GM04504 (cell line): ENCODE measurements at places on chromosomes 16 and 17.

GRCh38 chr16:17313085-17313611 lies 157.6 kb downstream of the XYLT1 start:
- no peak for DNase-seq

- peak; percentile 48 for DNase-seq
These were observed 175.2 kb upstream of the SALL1 start for GRCh38 chr16:51326131-51326856.

DNA sequence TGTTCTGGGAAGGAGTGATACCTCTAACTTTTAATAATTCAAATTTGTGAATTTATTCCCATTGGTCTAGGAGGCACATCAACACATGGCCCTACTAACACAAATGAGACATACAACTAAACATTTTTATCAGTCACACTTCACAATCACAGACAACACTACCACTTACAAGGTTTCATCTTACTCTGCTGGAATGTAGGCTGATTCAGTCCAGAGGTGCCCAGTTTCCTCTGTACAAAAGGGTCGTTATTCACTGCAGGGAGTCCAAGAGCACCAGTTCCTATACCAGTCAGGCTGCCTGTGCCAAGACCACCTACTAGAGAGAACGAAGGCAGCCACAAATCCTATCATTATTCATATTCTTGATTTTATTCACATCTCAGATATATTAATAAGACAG lies 41.4 kb downstream of the SETD6 start:
- DNase-seq, result no peak

DNA sequence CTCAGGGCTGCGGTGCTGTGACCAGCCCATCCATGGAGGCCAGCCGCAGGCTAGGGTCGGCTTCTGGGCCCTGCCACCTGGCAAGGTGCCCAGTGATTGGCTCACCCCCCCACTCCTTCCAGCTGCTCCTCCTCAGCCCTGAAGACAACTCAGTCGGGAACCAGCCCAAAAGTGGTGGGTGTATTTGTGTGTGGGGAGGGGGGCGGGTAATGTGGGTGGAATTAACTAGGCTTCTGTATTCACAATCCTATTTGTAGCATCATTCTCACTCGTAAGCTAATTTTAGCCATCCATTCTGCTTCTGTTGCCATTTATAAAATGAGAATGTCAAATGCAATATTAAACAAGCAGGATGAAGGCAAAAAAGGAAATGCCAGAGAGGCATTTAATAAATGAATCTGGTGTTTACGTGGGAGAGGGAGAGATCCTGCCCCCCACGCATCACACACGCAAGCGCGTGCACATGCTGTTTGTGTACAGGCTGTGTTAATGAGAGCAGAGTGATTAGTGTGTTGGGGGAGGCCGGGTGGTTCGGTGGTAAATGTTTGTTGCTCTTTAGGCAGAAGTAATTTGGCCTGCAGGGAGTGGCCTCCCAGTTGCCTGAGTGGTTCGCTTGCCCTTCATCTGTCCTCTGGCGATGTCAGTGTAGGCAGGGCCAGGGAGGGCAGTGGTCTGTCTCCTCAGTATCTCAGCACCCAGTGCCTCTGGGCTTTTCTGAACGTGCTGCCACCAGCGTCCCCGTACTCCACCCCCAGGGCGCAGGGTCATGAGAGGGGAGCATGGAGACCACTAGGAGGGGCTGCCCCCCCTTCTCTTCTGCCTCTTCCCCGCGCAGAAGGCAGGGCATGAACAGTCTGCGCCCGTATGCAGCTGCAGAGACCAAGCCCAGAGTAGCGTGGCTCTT lies 140.1 kb downstream of the CCDC182 start:
- no peak for DNase-seq

- no peak for DNase-seq
These were observed 518.2 kb upstream of the GOT2 start for GRCh38 chr16:59252317-59252716.

- no peak for DNase-seq
These were observed 13.1 kb downstream of the SOST start for GRCh38 chr17:43745541-43745940.

DNA sequence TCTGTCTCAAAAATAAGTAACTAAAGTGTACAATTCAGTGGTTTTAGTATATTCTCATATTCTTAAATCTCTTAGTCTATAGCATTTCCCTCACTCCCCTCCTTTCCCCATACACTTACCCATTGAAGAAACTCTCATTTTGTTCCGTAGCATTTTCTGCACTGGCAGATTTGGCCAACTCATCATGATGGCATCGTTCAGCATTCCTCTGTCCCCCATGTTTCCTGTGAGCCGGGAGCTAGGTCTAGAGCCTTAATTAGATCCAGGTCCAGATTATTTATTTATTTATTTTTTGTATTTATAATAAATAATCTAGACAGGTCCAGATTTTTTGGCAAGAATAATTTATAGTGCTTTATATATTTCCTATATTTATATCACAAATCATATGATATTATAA lies 31.0 kb downstream of the HEATR3 start:
- peak; percentile 60 for DNase-seq

DNA sequence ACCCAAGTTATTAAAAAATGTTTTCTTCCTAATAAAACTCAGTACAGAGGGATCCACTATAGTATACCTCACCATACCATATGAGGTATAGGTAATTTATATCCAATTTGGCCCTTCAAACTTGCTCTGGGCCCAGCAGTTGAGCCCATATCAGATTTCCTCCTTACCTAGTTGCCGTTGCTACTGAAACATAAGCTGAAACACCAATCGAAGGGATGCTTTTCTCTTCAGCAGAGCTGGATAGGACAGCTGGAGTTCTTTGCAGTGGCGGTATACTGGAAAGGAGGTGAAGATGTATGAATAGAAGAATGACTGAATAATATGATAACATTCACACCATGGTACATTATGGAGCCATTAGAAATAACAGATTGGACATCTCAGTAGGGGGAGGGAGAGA lies 42.7 kb downstream of the TNRC6C start:
- no peak for DNase-seq

GRCh38 chr17:57242148-57242547 lies 14.2 kb upstream of the MSI2 start:
- DNase-seq, result no peak

GRCh38 chr17:43025766-43026537 lies 921 bp downstream of the RND2 start:
- DNase-seq, result no peak

DNA sequence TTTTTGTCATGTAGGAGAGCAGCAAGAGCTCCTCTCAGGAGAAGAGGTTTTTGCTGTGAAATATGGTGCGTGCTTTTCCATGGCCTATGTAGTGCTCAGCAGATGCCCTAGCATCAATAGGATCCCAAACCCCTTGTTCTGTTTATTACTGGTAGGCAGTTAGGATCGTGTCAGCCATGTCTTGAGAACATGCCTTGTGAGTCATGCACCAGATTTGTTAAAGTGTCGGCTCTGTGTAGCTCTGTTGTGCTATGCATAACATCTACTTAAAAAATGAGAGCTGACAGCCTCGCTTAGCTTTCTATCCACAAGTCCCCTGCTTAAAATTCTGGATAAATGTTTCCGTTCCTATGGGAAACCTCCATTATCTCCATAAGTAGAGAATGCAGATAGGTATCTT lies 4.4 kb upstream of the EIF4A3 start:
- DNase-seq, result peak; percentile 48

- DNase-seq, result no peak
These were observed 356.3 kb upstream of the SOX9 start for GRCh38 chr17:71764505-71764904.

DNA sequence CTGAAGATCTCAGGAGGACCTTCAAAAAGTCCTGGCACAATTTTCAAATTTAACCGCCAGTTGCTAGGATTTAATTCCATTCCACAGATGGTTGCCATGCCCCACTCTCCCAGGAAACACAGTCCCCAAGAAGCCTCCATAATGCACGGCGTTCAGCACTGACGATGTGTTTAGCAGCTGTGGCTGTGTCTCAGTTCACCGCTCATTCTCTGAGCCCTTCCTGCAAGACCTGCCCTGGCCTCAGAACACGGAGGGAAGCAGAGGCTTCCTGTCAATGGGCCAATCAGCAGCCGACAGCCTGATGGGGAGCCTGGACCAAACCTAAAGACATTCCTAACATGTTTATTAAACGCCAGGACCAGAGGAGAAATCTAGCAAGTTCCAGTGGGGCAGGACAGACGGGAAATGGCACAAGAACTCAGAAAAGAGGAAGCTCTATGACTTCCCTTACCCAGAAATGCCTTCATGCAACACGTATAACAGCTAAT lies 4.9 kb downstream of the MYLK3 start:
- peak; percentile 4 for DNase-seq
